ENCODE measurements at places on chromosomes 4 and X.
A peak's percentile ranks its signal among the peaks of the same experiment; 100 is the strongest.

- DNase-seq: no peak
These were observed 983.1 kb upstream of the PABPC4L start for GRCh38 chr4:135184715-135185114.

- peak; percentile 16 for DNase-seq
These were observed 282.9 kb downstream of the USP46 start for GRCh38 chr4:52376132-52376704.

DNA sequence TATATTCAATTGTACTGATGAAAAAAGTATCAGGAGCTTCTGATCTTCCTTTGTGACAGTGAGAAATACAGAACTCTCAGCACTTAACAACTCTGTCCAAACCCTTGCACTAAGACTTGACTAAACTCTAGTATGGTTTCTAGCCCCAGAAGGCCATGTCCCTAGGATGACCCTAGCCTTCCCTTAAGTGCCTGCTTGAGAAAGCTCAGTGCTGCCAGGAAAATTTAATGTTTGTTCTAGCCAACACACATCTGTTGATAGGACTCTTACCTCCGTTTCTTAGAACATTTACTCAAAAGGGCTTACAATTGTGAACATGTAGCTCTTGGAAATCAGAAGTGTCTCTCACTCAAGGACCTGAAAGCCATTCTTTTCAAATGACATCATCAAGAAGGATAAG is 1055.2 kb upstream of the FTHL17 start:
- no peak for DNase-seq

DNA sequence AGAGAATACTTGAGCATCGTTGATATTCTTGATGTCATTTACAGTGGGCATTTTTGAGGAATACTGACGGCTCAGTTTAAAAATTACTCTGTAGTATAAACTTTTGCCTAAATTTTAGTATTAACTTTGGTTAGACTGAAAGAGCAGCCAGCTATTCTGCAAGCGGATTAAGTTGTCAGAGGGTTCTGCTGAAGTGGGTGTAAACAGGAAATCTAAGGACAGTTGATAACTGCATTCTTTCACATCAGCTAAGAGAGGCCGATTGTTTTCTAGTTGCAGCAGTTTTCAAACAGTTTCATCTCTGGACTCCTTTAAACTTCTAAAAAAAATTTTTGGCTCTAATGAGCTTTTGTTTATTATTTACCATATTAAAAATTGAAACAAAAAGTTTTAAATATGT is 149.6 kb downstream of the RAPGEF2 start:
- no peak for DNase-seq

DNA sequence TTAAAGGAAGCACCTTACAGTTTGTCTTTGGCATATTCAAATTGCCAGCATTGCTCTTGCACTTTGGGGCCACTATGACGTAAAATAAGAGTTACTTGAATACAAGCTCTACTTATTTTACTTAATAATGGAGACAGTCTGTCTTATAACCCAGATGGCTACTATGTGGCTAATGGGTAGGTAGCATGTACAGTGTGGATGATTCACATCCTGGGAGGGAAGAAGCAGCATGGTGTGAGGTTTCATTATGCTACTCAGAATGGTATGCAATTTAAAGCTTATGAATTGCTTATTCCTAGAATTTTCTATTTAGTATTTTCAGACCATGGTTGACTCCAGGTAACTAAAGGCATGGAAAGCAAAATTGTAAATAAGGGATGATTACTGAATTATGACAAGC is 761.8 kb upstream of the ATOH1 start:
- no peak for DNase-seq

GRCh38 chrX:70176938-70177533 is at the start of gene DGAT2L6:
TSS of gene DGAT2L6 (plus strand) at chrX:70177483. CDS start at chrX:70177583, 100 bp downstream.
- no peak for DNase-seq

- no peak for DNase-seq
These were observed 873.2 kb downstream of the RPA4 start for GRCh38 chrX:97756879-97757278.

DNA sequence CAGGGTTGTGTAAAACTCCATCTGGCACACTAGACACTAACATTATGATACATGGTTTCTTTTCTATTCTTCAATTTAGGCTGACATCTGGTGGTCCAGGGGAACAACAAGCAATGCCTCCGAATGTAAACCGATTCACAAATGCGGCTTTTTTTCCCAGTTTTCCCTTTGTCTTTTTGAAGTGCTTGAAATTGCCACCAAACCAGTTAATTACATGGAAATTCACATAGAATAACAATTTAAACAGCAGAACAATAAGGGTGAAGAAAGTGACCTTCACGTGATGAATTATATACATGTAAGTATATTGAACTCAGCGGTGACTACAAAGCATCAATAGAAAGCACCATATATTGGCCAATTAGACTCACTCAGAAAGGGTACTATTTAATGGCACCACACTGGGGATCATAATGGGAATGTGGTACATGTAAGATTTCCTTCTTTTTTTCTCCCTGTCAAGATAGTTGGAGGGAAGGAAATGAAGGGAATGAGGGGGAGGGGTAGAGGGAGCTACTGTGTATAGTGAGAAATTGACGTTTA is 103.9 kb downstream of the MMRN1 start:
- DNase-seq: no peak

DNA sequence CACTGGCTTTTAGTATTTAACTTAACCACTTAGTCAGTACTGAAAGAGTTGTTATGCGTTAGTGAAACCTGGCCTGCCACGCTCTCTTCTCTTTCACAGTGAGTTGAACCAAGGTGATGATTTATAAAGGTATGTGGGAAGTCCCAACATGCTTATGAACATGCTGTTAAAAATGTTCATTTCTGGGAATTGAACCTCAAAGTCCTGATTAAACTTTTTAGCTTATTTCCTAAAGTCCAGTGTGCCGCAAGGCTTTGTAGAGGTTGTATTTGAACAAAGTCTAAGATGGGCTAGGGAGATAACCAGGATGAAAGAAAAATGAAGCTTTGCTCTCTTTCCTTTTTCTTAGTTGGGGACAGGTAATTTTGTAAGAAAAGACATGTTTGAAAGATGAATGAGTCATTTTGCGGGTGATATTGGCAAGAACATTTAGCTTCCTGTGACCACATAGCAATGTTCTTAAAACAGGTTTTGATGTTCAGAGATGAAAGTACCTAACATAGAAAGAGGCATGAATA is 270.3 kb downstream of the DTHD1 start:
- DNase-seq: peak; percentile 0
